ENCODE measurements at places on chromosomes 3 and 15. TPM values are rescaled to one million over a fixed set of nuclear protein-coding genes. Genes with fewer than 3 reads are reported as not detected.

DNA sequence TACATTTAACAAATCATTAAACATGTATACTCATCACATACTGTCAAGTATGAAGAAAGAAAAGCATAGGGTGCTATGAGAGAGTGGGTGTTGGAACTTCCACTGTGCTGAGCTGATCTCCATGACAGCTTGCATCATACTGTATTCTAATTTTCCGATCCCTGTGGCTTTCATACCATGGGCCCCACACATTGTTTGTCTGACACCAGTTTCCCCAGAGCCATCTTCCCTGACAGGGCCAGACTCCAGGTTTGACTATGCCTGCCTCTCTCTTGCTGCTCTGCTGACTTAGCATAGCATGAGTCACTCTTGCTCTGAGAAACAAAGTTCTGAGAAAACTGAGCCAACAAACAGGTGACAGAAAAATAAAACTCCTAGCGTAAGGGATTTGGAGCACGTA lies 37.0 kb upstream of the CASR start:
- H3K27me3 ChIP-seq: no peaks in the 10 kb centered on the region
- no peaks in the 10 kb centered on the region for H3K4me1 ChIP-seq
- H3K27ac ChIP-seq: no peak overlapping the region
- no peaks in the 10 kb centered on the region for H3K36me3 ChIP-seq

DNA sequence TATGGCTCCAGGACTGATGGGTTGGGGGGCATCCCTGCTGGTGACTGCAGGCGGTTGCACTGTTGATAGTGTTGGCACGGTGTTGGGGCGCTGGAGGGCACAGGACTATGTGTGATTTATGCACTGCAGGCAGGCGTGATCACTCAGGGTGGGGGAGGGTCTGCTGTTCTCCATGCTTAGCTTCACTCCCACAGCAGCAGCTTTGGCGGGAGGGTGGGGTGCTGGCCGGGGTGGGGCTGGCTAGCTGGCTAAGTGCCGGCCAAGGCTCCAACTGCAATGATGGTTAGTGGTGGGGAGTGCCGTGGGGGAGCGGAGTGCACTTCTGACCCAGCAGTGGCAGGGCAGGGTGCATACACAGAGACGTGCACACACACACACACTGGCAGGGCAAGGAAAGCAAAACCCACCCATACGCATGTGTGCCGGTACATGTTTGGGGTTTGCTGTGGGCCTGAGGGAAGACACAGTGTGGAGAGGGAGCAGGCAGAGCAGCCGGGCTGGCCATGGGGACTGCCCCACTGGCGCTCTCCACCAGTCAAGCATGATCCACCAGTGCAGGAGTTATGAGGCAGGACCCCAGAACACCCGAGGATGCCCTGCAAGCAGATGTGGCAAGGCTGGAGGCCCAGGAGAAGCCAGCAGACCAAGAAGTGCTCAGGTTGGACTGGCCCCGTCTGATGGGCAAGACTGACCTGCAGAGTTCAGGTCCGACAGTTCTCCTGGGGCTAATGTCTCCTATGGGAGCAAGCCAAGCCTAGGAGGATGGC lies 16.5 kb upstream of the FGF7 start:
- H3K36me3 ChIP-seq: no peaks in the 10 kb centered on the region
- no peaks in the 10 kb centered on the region for H3K4me1 ChIP-seq
- H3K27ac ChIP-seq: no peak overlapping the region
- H3K4me3 ChIP-seq: no peak overlapping the region

DNA sequence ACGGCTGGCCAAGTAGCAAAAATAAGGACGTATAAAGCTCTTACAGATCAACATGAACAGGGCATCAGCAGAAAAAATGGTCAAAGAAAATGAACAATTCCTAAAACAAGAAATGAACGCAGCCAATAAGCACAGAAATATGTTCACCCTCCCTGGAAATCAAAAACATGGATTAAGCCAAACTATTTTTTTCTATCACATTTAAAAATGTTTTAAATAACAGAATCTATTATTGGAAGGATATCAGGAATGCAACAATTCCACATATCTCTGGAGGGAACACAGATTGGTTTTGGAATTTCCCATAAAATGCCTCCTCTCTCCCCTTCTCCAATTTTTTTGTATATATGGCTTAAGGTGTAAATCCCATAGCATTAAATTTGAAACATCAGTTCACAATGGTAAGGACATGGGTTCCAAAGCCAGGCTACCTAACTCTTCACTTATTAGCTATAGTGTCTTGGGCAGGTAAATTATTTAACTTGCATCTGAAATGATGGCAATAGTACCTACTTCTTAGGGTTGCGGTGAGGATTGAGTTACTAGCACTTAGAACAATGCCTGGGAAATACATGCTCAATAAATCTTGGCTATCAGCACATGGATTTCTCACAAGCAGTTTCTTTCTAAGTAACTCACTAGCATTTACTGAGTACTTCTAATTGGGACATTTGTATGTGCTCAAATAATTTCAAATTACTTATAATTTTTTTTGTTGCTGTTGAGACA lies 10.1 kb downstream of the UACA start:
- H3K27me3 ChIP-seq: no peaks in the 10 kb centered on the region
- H3K27ac ChIP-seq: peak overlapping the region; percentile 39
- no peak for DNase-seq
- H3K36me3 ChIP-seq: no peaks in the 10 kb centered on the region

DNA sequence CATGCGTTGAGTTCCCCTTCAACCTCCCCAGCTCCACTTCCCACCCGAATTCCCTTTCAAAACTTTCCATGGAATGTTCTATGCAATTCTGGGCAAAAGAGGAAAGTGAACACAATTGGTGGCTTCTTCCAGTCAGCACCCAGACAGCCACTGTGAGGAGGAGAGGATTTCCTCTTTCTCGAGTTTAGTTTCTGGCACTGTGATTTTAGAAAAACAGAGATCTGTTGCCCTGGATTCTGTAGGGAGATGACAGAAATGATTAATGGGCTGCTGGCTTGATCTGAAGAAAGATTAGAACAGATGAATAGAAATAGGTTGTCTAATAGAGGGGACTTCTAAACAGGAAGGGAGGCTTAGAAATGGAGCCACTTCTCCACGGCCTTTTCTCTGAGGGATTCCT lies 172.0 kb downstream of the MCTP2 start:
- no peaks in the 10 kb centered on the region for H3K36me3 ChIP-seq
- H3K27ac ChIP-seq: no peak overlapping the region
- H3K27me3 ChIP-seq: no peaks in the 10 kb centered on the region
- no peak for DNase-seq
- no peak overlapping the region for H3K4me3 ChIP-seq

DNA sequence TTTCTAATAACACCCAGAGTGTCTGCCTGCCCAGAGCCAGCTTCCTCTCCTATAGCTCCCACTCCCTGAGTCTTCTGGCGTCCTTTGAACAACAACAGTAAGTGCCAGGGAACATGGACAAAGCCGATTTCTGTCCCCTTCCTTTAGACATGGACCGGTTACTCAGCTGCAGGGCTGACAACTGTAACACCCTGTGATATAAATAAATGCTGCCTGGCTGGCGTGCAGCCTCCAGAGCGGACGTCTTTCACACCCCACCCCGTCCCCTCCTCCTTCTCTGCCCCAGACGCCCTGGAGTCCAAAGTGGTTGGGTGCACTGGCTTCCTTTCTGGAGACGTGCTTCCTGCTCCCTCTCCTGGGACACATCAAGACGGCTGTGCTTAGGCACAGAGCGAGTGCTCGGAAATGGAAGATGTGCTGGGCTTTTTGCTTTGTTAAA lies 281.9 kb upstream of the LRRFIP2 start:
- peak overlapping the region; percentile 34 for H3K4me3 ChIP-seq
- H3K27ac ChIP-seq: peak overlapping the region; percentile 4
- DNase-seq: no peak
- no peaks in the 10 kb centered on the region for H3K4me1 ChIP-seq
- no peaks in the 10 kb centered on the region for H3K27me3 ChIP-seq

DNA sequence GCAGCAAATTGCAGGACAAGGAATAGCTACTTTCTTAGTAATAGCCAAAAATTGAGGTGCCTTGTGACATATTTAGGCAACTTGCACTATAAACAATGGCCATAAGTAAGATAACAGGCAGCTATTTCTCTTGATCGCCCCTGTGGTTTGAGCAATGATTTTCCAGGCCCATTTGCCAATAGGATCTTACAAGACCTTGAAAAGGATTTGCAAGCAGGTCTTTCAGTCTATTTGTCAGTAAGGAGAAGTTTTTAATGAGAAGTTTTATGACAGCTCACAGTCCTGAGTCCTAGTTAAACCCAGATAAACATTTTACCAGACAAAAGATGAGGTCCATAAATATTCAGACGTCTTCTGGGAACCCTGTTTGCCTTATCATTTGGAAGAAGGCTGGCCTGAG lies 645.5 kb downstream of the RBMS3 start:
- H3K27me3 ChIP-seq: no peaks in the 10 kb centered on the region
- no peaks in the 10 kb centered on the region for H3K4me1 ChIP-seq
- H3K27ac ChIP-seq: no peak overlapping the region
- no peak for DNase-seq
- no peak overlapping the region for H3K4me3 ChIP-seq

DNA sequence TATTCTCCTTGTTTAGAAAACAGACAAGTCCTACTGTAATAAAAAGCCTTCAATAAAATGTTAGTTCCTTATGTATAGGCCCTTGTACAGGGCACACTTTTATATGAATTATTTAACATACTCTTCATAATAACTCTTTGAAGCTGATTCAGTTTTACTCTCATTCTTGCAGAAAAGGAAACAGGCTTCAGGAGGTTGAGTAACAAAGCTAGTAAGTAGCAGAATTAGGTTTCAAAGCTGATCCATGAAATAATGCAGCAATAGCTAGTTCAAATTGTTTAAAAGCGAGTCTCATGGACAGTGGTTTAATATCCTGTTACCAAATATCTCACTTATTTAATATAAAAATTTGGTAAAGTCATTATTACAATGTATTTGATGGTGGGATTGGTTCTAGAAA lies 25.0 kb downstream of the TCF12 start:
- no peaks in the 10 kb centered on the region for H3K4me1 ChIP-seq
- no peaks in the 10 kb centered on the region for H3K36me3 ChIP-seq
- H3K4me3 ChIP-seq: no peak overlapping the region

- no peak for DNase-seq
- H3K36me3 ChIP-seq: no peaks in the 10 kb centered on the region
- H3K4me1 ChIP-seq: no peaks in the 10 kb centered on the region
- H3K4me3 ChIP-seq: no peak overlapping the region
- no peak overlapping the region for H3K27ac ChIP-seq
- H3K27me3 ChIP-seq: no peaks in the 10 kb centered on the region
These were observed 147.9 kb downstream of the SST start for GRCh38 chr3:187522293-187522692.

DNA sequence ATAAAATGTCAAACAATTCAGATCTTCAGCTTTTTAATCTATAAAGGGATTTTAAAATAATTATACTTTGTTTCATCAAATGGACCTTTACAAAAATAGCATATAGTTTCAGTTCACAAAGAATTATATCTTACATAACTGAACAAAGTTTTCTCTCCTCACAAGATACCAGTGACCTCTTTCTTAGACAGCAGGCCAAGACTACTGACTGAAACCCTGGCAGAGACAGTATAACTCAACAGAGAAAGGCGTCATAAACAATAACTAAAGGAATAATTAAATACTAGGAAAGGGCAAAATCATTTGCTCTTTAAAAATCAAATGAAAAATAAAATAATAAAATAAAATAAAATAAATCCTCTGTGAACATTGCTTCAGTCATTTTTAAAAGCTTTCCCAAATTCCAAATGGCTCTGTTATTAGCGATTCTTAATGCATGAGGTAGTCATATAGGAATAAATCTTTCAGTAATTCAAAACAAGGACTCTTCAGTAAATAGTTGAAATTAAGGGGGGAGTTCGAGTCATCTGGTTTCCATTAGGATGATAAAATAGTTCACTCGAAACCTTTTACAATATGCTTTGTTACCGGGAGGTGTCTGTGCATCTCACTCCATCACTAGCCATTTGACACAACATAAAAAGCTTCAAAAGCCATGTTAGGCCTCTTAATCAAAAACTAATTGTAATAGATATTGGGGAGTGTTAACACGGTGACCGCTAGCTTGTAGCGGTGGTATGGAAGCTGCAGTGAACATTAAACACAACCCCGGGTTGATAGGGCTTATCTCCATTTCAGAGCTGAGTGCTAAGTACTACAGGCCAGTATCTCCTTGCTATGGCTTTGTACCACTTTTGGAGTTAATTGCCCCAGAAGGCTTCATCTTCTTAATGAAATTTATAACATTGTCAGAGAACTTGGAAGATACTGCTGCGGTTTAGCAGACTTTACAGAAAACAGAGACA lies 142.9 kb upstream of the NR2F2 start:
- no peak overlapping the region for H3K27ac ChIP-seq
- no peaks in the 10 kb centered on the region for H3K4me1 ChIP-seq
- no peaks in the 10 kb centered on the region for H3K27me3 ChIP-seq
- no peak for DNase-seq
- no peaks in the 10 kb centered on the region for H3K36me3 ChIP-seq
- no peak overlapping the region for H3K4me3 ChIP-seq

- no peak overlapping the region for H3K4me3 ChIP-seq
- H3K27ac ChIP-seq: no peak overlapping the region
- no peaks in the 10 kb centered on the region for H3K4me1 ChIP-seq
- no peak for DNase-seq
- H3K36me3 ChIP-seq: no peaks in the 10 kb centered on the region
- no peaks in the 10 kb centered on the region for H3K27me3 ChIP-seq
These were observed 124.4 kb downstream of the B3GALNT1 start for GRCh38 chr3:160980740-160981139.

DNA sequence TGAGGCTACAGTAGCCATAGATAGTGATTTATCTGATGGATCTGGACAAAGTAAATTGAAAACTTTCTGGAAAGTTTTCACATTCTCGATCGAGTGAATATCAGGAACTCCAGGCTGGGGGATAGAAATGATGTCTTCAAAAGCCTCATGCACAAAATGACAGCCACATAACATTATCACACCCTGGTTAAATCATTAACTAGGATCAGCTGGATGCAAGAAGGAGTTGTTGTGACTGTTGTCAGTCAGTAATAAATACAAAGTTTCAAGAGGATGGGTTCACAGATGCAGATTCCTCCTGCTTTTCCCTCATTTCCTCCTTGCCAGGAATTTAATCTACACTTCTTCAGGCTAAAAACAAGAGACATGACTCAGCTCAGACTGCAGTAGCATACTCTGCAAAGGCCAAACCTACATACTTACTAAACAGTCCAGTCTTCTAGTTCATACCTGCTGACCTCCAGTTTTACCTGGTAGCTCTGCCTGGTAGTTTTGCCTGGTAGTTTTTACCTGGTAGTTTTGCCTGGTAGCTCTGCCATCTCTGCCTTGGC lies 40.9 kb downstream of the C2CD4A start:
- H3K27ac ChIP-seq: no peak overlapping the region
- no peaks in the 10 kb centered on the region for H3K36me3 ChIP-seq
- H3K4me1 ChIP-seq: no peaks in the 10 kb centered on the region
- DNase-seq: no peak
- H3K27me3 ChIP-seq: no peaks in the 10 kb centered on the region
- H3K4me3 ChIP-seq: no peak overlapping the region

DNA sequence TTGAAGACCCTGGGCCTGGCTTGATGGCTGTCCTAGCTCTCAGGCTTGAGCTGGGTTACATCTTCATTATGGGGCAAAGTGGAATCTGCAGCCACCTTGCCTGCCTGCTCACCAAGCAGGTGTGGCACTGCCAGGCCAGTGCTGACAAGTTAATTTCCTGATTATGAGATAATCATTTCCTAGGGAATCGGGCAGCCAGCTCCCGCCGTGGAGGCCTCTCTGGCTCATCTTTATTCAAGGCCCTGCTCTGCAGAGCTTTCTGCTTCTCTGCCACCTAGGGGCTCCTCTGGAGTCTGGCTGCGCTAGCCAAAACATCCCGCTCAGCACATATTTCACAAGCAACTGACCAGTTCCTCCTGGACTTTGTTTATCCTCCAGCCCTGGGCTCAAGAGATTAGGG lies 9.9 kb downstream of the LOXL1 start:
- no peak overlapping the region for H3K4me3 ChIP-seq
- H3K36me3 ChIP-seq: no peaks in the 10 kb centered on the region
- peak overlapping the region; percentile 49 for H3K27ac ChIP-seq

Gene STRC
- total RNA-seq: 0.64 TPM

Gene IQCF2
- total RNA-seq: not detected

Gene GPR149
- total RNA-seq: not detected
